ENCODE measurements at places on chromosomes 2 and 18.

DNA sequence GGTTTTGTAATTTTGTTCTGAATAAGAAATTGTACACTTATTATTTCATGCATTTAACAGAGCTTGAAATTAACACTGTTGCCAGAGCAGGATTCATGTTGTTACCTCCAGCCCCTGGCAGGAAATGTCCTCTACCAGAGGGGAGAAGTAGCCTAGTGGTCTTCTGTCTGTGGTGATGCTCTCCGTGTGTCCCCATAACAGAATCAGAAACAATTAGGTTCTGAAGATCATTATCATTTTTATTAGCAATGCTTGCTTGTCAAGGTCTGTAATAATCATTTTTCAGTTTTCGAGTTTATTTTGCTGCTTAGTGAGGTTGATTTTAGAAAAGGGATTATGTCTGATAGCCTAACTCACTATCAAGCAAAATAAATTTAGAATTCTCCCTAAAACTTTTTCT lies 116.6 kb upstream of the CNTNAP5 start:
- no peak for DNase-seq

DNA sequence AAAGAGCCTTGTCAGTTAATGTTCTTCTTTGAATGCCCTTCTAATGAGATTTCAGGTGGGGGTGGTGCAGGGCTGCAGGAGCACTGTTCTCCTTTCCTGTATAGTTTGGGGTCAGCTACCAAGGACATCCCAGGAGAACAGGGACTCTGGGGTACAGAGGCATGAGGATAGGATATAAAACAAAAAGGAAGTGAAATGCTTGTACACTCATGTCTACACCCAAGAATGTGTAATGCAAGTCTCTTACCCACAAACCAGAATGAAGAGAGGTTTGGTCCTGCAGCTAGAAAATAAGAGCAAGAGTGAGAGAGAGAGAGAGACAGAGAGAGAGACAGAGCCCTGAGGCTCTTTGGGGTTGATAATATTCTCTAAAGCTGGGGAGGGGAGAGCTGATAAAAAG lies 151.8 kb upstream of the KCTD1 start:
- no peak for DNase-seq

DNA sequence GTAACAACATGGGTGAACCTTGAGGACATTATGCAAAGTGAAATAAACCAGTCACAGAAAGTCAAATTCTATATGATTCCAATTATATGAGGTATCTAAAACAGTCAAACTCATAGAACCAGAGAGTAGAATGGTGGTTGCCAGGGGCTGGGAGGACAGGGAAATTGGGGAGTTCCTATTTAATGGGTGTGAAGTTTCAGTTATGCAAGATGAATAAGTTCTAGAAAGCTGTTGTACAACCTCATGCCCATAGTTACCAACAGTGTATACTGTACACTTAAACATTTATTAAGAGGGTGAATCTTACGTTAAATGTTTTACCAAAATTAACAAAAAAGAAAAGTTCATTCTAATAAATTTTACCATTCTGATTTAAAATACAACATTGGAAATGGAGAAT lies 92.7 kb upstream of the WDSUB1 start:
- DNase-seq, result no peak

DNA sequence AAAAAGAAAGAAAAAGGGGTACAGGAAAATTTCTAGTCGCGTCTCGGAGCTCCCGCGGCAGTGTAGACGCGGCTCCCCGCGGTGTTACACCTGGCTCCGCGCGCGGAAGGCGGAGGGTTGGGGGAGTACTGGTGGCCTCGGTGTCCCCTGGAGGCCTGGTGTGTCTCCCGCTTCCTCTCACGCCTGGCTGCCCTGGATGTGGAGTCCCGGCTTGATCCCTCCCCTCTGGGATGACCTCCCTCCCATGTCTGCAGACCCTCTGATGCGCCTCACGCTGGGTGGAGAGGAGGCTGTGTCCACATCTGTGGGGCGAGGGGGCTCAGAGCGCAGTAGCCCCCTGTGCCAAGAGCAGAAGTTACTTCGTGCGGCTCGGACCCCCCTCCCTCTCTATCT lies 1.2 kb downstream of the KIF5C start:
- no peak for DNase-seq

GRCh38 chr2:132615329-132616085 lies 54.5 kb downstream of the LYPD1 start:
- no peak for DNase-seq

DNA sequence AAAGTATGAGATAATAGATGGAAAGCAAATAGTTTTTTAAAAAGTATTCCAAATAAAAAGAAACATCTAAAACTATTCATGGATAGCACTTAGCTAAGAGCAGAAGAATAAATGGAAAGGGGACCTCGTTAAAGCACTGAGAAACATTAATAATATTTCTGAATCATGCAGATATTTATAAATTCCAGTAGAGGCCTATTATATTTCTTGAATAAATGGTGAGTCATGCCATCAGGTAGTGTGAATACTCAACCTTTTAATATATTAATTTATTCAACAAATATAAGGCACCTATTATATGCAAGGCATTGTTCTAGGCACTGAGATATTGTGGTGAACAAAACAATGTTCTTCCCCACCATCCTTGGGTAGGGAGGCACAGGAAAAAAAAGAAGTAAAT lies 53.8 kb downstream of the ICA1L start:
- DNase-seq, result no peak

DNA sequence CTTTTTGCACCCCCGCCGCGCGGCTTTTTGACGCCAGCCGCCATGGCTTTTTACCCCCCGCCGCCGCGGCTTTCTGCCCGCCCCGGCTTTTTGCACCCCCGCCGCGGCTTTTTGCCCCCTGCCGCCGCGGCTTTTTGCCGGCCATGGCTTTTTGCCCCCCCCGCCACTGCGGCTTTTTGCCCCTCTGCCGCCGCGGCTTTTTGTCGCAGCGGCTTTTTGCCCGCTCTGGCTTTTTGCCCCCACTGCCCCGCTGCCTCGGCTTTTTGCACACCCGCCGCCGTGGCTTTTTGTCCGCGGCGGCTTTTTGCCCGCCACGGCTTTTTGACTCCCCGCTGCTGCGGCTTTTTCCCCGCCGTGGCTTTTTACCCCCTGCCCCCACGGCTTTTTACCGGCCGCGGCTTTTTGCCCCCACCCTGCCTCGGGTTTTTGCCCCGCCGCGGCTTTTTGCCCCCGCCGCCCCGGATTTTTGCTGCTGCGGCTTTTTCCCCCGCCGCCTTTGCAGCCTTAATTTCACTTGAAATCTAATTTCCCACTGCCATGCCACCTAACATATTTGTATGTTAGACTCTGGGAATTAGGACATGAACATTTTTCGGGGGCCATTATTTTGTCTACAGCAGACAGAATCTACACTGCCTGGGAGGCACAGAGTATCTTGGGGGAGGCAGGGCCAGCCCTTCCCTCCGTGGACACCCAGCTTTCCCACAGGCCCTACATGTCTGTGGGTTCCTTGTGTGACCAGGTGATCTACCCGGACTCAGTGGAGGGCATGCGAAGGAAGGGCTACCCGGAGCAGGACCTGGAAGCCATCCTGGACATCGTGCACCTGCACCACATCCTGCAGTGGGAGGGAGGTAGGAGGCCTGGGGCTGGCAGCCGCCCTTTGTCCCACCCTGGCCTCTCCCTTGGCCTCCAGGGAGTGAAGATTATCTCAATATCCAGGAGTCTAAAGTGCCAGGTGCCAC lies 3031.0 kb upstream of the TEKT4 start:
- no peak for DNase-seq

DNA sequence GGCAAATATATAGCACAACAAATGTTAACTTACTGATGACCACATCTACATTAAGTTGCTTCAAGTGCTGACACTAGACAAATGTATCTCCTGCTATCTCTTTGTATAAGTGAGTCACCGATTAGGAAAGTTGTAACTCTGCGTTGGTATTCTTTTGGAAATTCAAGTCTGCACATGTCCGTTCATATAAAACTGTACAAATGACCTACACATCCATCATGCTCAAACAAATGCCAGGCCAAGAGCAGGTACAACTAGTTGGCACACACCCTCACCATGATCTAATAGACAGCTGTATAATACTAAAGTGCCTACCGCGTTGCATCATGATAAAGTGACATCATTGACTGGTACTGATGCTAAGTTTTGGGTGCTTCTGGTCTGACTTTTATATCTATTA lies 141.1 kb downstream of the RBMS1 start:
- no peak for DNase-seq

GRCh38 chr2:171247741-171248662 lies 87.3 kb upstream of the TLK1 start:
- DNase-seq, result no peak

DNA sequence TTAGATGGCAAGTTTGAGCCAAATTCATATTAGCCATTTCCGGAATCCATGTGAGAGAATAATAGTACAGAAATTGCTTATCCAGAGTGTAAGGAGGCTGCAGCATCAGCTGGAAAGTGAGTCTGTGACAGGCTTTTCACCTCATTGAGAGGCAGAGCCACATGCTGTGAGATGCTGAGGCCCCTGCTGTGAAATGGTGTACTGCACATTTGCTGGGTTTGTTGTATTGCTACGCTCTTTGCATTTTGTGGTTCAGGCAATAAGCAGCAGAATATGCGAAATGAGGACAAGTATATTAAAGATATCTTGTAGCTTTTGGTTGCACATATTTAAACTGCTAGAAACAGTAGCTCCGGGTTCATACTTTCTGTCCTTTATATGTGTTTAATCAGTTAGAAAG lies 37.0 kb downstream of the NABP1 start:
- no peak for DNase-seq

- no peak for DNase-seq
Observed at GRCh38 chr2:17162713-17163112, 355.5 kb downstream of the RAD51AP2 start.

DNA sequence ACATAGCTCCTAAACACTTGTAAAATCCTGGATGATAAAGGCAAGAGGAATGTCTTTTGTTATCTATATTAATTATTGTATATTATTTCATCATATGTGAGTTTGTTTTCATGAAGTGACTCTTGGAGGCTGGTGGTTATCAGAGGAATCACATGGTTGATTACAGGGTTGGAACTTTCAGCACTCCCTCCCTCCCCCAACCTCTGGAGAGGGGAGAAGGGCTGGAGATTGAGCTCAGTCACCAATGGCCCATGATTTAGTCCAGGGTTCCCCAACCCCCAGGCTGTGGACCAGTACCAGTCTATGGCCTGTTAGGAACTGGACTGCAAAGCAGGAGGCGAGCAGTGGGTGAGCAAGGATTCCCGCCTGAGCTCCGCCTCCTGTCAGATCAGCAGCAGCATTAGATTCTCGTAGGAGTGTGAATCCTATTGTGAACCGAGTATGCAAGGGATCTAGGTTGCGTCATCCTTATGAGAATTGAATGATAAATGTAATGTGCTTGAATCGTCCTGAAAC lies 37.7 kb downstream of the FBXO48 start:
- DNase-seq, result no peak

DNA sequence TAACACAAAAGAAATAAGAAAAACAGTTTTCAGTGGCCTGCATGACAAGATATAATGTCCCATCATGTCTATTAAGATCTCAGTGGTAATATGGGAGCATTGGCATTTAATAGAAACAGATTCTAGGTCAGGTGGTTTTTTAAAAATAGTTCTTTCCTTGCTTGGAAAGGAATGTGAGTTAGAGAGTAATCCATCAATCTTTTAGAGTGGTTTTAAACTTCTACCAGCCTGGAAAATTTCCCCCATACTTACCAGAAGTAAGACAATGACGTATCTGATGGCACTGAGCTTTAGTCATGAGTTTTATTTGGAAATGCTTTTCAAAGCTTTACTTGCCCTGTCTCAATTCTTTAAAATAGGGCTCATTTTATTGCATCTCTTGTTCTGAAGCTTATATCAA lies 441.7 kb upstream of the SMIM21 start:
- no peak for DNase-seq

GRCh38 chr2:124241-124880 lies 78.1 kb upstream of the FAM110C start:
- DNase-seq, result no peak

GRCh38 chr18:24268784-24269550 lies 128.7 kb downstream of the OSBPL1A start:
- no peak for DNase-seq

DNA sequence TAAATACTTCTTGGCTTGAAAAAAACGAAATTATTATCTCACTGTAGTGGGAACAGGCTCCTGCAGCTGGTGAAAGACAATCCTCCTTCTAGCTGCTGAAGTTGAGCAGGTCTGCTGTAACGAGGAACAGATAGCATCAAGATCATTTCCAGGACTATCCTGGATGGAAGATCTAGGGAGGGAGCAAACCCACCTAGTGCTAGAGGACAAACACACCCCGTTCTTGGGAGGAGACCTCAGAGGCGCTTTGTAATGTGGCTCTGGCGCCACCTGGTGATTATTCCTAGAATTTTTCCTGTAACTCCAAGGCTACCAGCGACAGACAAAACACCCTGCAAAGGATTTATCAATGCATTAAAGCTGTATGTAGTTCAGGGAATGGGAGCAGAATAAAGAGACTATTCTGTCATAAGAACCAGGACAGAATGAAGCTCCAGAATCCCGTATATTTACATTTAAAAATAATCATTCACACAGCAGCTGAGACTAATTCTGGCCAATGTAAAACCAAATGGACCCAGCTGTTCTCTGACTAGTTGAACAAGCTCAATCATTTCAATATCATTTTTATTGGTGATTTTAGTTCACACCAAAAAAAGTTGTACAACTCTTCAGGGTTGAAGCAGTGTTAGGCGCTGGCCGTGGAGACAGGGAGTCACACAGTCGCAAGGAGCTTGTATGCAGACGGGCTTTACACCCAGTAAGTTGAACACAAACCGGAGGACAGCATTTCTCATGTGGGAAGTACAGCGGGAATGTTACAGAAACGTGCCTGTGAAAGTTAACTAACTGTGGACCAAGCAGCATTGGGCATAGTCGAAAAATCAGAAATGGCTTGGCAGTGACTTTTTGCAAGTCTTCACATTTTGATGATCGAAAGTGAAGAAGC lies 290.3 kb downstream of the TRIB2 start:
- DNase-seq, result peak; percentile 40

DNA sequence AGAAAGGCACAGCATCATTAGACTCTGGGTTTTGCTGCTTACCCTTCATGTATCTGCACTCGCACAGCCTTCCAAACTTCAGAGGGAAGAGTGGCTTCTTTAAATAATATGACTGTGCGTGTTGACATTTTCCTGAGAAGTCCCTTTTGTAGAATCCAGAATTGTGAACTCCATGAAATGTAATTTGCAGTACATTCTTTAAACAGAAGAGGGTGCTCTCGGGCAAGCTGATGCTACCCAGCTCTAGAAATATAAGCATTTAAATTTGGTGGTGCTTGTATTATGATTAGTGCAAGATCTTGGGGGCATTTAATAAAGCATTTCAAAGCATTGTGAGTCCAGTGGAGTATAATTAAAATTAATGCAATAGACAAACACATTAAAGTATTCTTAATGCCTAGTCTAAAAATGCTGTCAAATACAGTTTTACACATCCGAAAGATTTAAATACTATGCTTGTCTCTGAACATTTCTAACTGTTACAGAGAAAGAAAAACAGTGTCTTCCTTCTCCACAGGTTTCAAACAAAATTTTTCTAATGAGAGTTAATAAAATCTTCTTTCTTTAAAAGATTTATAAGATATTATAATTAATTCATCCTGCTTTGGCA lies 17.3 kb upstream of the GTF2A1L start:
- no peak for DNase-seq

- DNase-seq, result no peak
Observed at GRCh38 chr2:83665894-83666293, 793.2 kb downstream of the SUCLG1 start.

All from stimulated activated CD4-positive, alpha-beta T cell treated with anti-CD3 and anti-CD28 coated beads, TNF-alpha, amount 100 ng/mL, for 4 hours (primary cell).